Progenitor cell of endocrine pancreas (in vitro differentiated cells): ENCODE measurements at places on chromosomes 4 and X. TPM values are rescaled to one million over a fixed set of nuclear protein-coding genes. Genes with fewer than 3 reads are reported as not detected.

DNA sequence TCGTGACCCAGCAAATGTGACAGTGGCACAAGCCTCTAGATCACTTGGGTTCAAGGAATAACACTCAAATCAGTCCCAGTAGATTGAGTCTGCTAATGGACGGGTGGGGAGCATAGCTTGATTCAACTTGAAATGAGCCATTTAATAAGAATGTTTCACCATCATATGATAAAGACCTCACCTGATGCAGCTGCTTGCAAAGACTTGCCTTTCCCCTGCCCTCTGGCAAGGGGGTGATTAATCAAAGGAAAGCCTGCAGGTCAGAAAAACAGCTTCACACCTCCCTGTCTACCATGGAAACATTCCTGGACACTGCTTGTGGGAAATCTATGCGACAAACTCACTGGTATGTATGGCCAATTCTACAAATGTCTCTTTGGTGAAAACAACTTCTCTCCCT, 54.5 kb downstream of the CD99L2 start:
- DNase-seq = no peak

Gene RASGEF1B
- total RNA-seq = 10.2 and 12.0 TPM in 2 replicates

DNA sequence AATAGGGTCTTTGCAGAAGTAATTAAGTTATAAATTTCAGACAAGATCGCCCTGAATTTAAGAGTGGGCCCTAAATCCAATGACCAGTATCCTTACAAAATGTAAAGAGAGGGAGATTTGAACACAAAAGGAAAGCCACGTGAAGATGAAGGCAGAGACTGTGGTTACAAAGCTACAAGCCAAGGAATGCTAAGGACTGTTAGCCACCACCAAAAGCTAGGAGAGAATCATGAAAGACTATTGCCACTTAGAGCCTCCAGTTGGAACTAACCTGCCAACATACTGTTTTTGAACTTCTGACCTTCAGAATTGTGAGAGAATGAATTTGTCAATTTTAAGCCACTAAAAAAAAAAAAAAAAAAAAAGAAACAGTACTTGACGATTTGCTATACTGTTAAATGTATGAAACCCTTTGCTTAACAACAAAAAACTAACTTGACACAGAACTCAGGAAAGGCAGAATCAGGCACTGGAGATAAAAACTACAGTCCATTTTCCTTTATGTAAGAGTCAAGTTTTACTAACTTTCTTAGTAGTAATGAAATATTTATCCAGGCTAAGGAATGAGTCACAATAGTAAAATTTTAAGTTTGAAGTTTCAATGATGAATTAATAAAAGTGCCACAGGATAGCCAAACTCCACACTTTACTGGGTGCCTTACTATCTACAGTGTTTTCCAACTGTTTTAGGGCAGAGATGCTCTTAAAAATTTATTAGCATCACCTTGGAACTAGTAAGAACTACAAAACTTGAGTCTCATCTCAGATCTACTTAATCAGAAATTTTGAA, 25.1 kb downstream of the DHX15 start:
- no peak for DNase-seq

Gene CCNA2
- total RNA-seq = 24.6 and 27.3 TPM in 2 replicates

Gene PGAM4
- not detected in 2 replicates for total RNA-seq
